Stimulated activated CD4-positive, alpha-beta T cell treated with anti-CD3 and anti-CD28 coated beads, Interleukin-4, amount 100 ng/mL, for 48 hours (primary cell): ENCODE measurements at places on chromosomes 2 and 18.

GRCh38 chr2:26270373-26270772 is 25.6 kb downstream of the HADHB start:
- no peak for DNase-seq

- no peak for DNase-seq
These were observed 46.7 kb upstream of the ITGA6 start for GRCh38 chr2:172380436-172381274.

GRCh38 chr2:118748245-118748885 is 99.1 kb downstream of the EN1 start:
- no peak for DNase-seq

DNA sequence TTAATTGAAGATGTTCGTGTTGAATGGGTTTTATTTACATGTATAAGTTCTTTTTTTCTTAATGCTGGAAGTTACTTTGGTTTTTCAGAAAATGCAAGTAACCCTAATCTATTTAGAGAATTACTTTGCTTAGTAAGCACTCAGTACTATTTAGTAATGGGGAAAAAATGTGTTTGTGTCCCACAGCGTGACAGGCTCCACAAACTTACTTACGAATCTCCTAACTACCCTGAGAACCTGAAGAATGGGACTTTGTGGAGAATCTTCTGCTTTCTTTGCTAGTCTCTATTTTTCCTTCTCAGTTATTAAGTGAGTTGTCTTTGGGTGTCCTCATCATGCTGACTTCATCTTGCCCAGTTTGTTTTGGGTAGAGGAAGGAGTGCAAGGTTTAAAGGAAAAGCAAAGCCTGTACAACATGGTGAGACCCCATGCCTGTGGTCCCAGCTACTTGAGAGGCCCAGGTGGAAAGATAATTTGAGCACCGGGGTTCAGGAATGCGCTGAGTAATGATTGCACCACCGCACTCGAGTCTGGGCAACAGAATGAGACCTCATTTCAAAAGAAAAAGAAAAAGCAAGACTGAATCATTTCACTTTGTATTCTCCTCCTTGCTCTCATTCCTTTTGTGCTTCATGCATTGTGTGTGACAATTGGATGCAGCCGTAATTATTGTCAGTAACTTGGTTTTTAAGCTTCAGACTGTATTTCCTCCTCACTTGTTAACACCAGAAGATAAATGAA is 10.2 kb downstream of the NEDD4L start:
- no peak for DNase-seq

DNA sequence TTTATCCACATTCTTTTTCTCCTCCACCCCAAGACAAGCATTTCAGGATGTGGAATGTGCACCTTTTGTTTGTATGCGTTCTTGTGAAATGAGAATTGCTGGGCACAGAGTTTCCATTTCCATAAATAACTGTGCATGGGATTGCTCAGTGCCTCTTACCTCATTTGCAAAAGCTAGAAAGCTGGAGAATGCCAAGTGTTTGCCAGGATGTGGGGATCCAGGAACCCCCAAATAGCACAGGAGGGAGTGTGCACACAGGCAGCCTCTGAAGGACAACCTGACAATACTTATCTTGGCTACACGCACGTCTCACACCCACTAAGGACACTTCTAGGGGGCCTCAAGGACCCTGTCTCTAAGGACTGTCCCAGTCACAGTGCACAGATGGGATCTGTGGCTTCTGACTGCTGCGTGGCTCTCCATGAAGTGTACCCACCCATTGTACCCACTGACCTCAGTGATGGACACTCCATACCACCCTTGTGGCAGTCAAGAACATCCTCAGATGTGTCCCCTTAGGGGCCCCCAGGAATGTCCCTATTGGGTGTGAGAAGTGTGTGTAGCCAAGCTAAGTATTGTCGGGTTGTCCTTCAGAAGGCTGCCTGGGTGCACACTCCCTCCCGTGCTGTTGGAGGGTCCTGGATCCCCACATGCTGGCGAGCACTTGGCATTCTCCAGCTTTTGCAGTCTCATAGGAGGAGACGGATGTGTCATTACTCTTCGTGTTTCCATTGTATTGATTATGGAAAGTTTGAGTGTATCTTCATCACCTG is 38.4 kb downstream of the CAPN13 start:
- DNase-seq = no peak

DNA sequence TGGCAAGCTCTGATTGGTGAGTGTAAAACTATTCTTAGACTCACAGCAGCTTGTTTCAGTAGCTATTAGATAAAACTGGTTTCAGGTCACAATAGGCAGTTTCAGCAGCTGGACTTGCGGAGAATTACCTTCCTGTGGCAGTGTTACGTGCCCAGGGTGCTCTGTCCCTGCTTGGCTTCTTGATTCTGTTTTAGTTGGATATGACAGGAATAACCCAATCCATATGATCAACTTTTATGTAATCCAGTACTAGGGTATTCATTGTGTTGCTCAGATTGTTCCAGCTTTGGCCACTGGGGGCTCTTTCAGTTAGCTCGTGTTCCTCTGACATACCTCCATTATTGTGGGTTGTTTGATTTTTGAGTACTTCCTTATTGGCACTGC is 43.1 kb downstream of the INPP4A start:
- DNase-seq = peak; percentile 26

DNA sequence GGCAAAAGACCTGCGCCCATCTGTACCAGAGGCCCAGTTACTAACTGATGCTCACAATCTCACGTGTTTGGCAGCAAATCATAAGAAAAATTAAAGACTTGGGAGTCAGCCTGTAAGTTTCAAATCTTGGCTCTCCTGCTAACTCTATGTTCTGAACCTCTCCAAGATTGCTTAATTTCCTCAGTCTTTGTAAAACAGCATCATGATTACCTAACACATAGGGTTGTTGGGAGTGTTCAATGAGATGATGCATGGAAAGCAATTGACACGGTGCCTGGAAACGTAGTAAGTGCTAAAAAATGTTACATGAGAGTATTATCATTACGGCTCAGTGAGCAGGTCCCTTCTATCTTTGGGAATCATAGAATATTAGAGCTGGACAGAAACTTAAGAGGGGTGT is 497.6 kb upstream of the TCF4 start:
- no peak for DNase-seq
